ENCODE measurements at places on chromosomes 2 and 18. TPM values are rescaled to one million over a fixed set of nuclear protein-coding genes. Genes with fewer than 3 reads are reported as not detected.

CERKL gene
- not detected for total RNA-seq

DPYSL5 gene
- not detected for total RNA-seq

UGT1A10 gene
- not detected for total RNA-seq

FBLN7 gene
- 4.4 TPM for total RNA-seq

SERPINB13 gene
- not detected for total RNA-seq

ELOA2 gene
- not detected for total RNA-seq

GALNT3 gene
- total RNA-seq, result not detected

GALR1 gene
- not detected for total RNA-seq

CKAP2L gene
- 4.5 TPM for total RNA-seq

UPP2 gene
- not detected for total RNA-seq

ANKRD12 gene
- total RNA-seq, result 15.7 TPM

CCL20 gene
- 0.49 TPM for total RNA-seq

KCNIP3 gene
- total RNA-seq, result under 0.01 TPM

METTL5 gene
- total RNA-seq, result 29.0 TPM

SERPINB3 gene
- not detected for total RNA-seq

CRYBA2 gene
- not detected for total RNA-seq
